ENCODE measurements at places on chromosomes 11 and 22.
A peak's percentile ranks its signal among the peaks of the same experiment; 100 is the strongest.

DNA sequence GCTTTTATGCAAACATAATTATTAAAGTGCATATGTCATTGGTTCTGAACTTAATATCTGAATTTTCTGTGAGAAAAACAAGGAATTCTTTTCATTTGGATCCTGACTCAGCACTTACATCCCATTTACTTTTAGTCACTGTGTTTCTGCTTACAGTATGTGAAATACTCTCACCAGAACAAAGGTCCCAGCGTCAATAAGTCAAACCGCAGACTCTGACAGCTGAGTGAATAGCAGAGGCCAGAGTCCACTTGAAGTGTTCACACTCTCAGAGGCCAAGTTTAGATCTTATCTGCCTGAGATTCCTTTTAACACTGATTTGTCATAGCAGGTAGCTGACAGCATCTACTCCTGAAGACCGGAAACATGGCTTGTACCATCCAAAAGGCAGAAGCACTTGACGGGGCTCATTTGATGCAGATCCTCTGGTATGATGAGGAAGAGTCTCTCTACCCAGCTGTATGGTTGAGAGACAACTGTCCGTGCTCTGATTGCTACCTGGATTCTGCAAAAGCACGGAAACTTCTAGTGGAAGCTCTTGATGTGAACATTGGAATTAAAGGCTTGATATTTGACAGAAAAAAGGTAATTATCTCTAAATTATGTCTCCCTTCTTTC lies 14.6 kb downstream of the BBOX1 start:
- no peak for DNase-seq

- peak; percentile 62 for DNase-seq
These were observed at the start of gene CPT1A for GRCh38 chr11:68841718-68842426. TSS of gene CPT1A (minus strand) at chr11:68841916. CDS start at chr11:68815474, 26,442 bp downstream.

- no peak for DNase-seq
These were observed 5.5 kb downstream of the H19 start for GRCh38 chr11:1992111-1992510.

- DNase-seq, result no peak
These were observed 53.9 kb downstream of the MSANTD4 start for GRCh38 chr11:105968021-105968697.

- peak; percentile 64 for DNase-seq
These were observed at the start of gene CCDC88B for GRCh38 chr11:64339754-64340408. TSS of gene CCDC88B (plus strand) at chr11:64340204. CDS start at chr11:64340267, 63 bp downstream.

DNA sequence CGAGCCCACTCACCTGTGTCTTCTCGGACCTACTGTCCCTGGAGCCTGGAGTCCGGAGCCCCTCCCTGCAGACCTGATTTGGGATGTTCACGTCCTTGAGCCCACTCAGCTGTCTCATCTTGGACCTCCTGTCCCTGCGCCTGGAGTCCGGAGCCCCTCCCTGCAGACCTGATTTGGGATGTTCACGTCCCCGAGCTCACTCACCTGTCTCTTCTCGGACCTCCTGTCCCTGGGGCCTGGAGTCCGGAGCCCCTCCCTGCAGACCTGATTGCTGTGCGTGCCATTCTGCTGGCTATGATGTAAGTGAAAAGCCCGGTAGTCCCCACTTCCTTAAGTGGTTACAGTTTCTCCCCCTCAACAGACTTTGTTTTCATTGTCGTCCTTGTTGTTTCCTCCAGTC lies 867.1 kb downstream of the BRD1 start:
- DNase-seq, result no peak

DNA sequence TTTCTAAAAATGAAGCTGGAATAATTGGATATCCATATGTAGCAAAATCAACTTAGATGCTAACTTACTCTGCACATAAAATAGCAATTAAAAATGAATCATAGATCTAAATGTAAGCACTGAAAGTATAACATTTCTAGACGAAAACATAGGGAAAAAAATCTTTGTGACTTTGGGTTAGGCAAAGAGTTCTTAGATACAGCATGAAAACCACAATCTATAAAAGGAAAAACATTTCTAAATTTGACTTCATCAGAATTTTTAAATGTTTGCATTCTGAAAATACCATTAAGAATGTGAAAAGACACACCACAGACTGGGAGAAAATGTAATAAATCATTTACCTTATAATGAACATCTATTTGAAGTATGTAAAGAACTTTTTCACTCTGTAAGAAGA lies 128.8 kb downstream of the APIP start:
- DNase-seq, result no peak

GRCh38 chr11:101195294-101195693 lies 65.7 kb upstream of the PGR start:
- no peak for DNase-seq

- DNase-seq, result no peak
These were observed 403.4 kb upstream of the B3GAT1 start for GRCh38 chr11:134815404-134815803.

DNA sequence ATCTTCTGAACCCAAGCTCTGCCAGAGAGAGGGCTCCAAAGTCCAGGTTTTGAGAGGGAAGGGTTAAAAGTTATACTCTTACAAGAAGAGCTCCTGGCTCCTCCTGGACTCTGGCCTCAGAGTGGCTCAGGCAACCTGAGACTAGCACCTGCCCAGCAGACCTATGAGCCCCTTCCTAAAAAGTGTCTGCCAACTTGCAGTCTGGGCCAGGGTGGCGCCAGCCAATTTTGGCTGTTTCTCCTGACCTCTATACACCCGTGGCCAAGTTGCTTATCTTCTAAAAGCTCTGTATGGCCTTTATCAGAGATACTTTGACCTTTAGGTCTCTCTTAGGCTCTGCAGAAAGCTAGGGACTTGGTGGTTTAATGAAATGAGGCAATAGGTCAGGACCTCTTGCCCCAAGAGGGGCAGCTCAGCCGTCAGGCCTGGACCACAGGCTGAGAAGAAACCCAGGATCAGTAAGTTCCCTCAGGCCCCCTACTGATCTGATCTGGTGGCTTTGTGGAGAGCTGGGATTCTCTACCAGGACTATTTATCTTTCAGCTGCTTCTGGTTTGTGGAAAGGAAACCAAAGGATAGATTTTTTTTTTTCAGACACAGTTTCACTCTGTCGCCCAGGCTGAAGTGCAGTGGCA lies 10.3 kb upstream of the UCP3 start:
- no peak for DNase-seq

DNA sequence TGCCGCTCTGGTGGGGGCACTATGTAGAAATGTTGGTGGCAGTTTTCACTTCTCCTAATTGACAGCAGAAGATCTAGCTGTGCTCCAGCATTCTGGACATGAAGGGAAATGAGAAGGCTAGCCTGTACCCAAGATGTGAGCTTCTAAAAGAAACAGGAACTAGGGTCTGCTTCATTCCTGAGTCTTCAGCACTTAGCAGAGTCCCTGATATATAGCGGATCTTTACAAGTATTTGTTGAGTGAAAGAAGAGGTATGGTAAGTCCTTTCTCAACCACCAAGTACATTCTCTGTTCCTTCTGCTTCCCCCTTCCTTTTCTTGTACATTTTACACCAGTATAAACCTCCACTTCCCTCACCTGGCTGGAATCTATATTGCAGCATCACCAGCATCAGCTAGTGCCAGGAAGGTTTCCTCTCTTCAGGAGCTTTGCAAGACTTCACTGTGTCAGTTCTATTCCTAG lies 408.3 kb upstream of the CADM1 start:
- no peak for DNase-seq

Measured in stimulated activated CD4-positive, alpha-beta T cell treated with anti-CD3 and anti-CD28 coated beads, Interleukin-1b, Interleukin-23, amount 100 ng/mL, for 4 hours (primary cell).